ENCODE measurements at places on chromosomes 1 and 21.

DNA sequence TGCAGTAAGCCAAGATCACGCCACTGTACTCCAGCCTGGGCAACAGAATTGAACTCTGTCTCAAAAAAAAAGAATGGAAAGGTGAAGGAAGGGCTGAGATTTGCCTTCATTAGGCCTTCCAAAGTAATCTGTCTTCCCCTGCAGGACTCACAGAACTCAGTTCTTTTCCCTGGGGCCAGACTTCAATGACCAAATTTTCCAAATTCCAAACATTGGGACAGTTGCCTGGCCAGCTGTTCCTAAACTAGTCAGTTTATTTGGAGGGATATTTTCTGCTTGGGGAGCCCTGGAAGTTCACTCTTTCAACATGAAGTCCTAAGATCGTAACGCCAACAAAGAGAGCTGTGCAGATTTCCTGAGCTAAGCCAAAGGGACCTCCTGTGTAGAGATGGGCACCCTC lies 5.4 kb upstream of the DEDD start:
- DNase-seq = no peak

DNA sequence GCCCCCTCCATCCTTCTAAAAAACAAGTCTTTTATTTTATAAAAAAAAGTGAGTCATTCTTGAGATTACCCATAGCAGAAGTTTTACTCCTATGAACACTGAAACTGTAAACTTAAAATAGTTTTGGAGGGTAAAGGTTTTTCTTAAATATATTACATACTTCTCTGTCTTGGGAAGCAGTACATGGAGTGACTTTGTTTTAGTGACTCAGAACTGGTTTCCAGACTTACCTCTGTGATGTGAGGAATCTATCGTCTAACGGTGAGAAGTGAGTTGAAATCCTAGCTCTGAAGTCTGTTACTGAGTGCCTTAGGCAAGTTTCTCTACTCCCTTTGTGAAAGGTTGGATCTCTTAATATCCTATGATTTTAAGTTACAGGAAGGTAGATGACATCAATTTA lies 176.3 kb upstream of the POU3F1 start:
- DNase-seq = no peak

DNA sequence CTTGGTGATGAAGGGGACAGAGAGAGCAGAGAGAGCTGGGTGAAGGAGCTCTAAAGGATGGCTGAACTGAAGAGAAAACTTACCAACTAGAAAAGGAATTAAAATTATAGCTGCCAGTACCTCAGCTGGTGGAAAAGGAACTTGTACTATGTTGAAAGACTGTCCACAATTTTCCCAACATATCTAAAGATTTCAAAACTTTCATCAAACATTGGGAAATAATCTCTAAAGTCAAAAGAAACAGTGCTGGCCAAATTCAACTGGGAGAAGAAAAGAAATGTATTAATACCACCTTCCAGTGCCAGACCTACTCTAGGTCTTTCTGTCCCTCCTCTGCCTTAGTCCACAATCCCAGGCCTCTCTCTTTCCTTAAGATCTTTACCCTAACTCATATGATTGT lies 6.1 kb downstream of the SMG5 start:
- DNase-seq = no peak

DNA sequence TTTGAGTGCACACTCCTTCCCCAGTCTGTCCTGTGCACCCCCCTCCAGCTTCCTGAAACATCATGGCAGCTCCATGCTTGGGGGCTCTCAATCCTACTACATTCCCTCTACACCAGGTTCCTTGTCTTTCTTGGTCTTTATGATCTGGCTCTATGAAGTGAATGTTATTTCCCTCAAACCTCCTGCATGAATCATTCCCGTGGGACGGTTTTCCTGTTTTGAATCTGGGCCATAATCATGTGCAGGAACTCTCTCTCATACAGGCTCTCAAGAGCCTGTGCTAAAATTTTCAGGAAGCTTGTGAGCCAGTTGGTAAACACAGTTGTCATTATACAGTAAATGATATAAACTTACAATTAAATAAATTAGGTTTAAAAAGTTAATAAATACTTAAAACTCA lies 89.8 kb upstream of the KCNE2 start:
- DNase-seq = no peak

DNA sequence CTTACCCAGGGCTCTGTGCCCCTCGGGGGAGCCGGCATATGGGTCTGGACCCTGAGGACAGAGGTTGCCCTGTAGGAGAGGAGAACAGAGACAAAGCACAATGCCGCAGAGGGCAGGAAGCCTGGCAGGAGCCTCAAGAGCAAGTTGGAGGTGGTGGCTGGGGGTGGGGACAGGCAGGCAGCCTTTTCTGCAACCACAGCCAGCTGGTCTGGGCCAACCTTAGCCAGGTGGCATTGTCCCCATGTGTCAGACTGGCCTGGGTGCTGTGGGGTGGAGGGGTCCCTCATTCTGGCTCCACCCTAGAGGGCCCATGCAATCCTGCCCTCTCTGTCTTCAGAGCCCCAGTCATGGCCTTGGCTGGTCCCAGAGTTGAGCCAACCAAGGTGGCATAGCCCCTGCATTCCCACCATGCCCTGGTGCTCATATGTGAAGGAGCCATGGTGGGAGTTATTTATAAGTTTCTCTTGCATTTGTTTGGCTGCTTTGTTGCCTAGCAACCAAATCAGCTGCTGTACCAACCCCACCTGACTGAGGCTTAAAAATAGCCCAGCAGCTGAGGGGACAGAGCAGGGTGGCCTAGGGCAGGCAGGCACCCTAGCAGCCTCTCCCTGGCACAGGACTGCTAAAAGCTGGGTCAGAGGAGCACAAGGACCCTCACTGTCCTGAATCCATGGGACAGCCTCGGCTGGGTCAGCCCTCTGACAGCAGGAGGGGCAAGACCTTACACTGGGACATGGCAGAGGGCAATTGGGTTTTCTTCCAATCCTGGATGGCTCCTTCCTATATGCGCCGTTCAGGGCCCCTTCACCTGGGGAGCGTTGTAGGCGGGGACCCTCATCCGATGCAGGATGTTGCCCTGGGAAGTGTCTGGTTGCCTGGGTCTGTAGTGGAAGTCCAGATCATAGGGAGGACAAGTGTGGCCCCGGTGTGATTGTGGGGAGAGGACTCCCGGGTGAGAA lies 19.5 kb downstream of the MAP7D1 start:
- no peak for DNase-seq

DNA sequence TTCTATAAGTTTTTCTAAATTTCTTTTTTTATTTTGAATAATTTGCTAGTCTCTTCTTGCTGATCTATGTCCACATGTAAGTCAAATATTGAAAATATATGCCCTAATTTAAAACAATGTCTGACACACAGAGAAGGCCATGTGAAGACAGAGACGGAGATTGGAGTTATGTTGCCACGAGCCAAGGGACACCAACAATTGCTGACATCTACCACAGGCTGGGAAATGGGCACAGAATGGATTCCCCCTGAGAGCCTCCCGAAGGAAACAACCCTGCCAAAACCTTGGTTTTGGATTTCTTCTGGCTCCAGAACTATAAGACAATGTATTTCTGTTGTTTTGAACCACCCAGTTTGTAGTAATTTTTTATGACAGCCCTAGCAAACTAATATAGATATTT lies 485.0 kb upstream of the ZRANB2 start:
- no peak for DNase-seq

DNA sequence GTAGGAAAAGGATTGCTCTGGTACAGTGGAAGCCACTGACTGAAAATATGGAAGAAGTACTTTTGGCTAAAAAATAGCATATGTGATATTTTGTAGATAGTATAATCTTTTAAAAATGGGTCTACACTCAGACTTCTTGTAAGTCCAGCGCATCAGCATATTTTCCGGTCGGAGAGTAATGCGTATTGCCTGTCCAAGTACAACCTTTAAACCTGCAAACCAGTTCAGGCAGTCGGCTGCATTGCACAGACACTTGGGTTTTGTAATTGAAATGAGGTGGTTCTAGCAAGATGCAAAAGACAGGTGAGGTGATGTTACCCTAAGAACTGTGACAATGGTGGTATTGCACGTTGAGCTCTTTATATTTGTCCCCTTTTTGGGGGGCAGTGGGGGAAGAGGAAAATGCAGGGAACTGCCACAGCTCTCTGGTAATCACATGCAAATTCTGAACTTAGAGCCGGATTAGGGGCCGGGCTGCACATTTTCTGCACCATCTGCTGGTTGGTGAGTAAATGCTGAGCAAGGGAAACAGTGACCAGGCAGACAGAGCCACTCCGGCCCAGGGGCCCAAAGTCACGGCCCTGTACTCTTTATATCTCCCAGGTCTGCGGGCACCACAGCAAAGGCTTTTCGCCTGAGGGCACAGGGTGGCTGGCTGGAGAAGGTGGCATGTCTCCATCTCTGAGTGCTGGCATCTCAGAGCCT lies 2.3 kb downstream of the GPR137B start:
- no peak for DNase-seq
